CD4-positive, alpha-beta T cell treated with Interleukin-10 for 1 hour (primary cell): ENCODE measurements at places on chromosomes 6 and 20.

- peak; percentile 64 for DNase-seq
Observed at GRCh38 chr6:35496841-35497570, at the start of gene TEAD3. Gene TEAD3, minus strand, starts transcription at chr6:35497079.

DNA sequence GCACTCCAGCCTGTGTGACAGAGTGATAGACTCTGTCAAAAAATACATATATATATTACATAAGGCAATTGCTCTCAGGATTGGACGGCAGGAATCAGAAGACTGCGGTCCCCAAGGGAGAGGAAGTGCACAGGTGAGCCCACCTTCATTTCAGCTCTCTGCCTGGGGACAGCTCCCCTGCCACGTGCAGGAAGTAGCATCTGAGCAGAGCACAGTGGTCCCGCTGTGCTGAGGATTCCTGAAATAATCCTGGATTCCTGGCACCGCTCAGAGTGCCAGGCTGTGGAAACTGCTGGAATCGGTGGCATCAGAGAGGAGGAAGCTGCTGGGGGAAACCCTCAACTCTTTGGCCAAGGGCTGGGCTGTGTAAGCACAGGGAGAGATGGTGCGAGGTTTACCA lies 27.7 kb downstream of the NFATC2 start:
- no peak for DNase-seq

GRCh38 chr6:163494279-163494727 lies 79.8 kb downstream of the QKI start:
- no peak for DNase-seq

GRCh38 chr6:152161501-152161900 lies 354.0 kb downstream of the ESR1 start:
- no peak for DNase-seq

- no peak for DNase-seq
Observed at GRCh38 chr6:13014504-13015378, 298.2 kb downstream of the PHACTR1 start.

DNA sequence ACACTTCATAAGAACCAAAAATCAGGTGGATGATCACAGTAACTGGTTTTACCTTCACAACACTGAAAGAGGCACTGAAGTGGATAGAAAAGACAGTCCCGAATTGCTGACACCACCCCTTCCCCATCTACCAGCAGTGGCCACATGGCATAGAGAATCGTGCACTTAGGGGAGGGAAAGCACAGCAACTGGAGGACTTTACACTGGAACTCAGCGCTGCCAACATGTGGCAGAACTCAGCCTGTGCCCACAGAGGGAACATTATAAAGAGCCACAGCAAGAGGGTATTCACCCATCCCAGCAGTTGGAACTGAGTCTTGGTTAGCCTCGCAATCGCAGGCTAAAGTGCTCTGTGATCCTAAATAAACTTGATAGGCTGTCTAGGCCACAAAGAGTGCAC lies 6.5 kb upstream of the KIAA1586 start:
- DNase-seq = no peak

GRCh38 chr6:18501663-18502013 lies 114.5 kb downstream of the RNF144B start:
- DNase-seq = peak; percentile 28

GRCh38 chr6:130467146-130468050 lies 101.6 kb downstream of the TMEM200A start:
- no peak for DNase-seq

- DNase-seq = no peak
Observed at GRCh38 chr6:56334937-56335336, 87.6 kb upstream of the COL21A1 start.

- DNase-seq = no peak
Observed at GRCh38 chr6:113695516-113695915, 161.6 kb upstream of the MARCKS start.

GRCh38 chr20:46332373-46333160 lies 24.3 kb upstream of the CDH22 start:
- DNase-seq = no peak

DNA sequence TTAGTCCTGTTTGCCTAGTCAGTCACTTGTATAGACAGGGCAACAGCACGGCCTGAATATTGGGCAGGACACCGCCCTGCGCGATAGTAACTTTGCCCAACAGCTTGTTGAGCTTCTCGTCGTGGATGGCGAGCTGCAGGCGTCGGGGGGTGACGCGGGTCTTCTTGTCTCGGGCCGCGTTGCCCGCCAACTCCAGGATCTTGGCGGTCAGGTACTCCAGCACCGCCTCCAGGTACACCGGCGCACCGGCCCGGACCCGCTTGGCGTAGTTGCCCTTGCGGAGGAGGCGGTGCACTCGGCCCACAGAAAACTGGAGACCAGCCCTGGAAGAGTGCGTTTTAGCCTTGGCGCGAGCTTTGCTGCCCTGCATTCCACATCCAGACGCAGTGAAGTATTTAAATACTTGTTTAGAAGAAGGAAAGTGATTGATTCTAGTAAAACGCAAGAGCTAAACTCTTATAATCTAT lies 92.8 kb upstream of the BTN3A2 start:
- no peak for DNase-seq

- DNase-seq = no peak
Observed at GRCh38 chr20:9200196-9200595, 131.3 kb downstream of the PLCB4 start.

- DNase-seq = no peak
Observed at GRCh38 chr6:3631877-3632276, 119.6 kb downstream of the PXDC1 start.

DNA sequence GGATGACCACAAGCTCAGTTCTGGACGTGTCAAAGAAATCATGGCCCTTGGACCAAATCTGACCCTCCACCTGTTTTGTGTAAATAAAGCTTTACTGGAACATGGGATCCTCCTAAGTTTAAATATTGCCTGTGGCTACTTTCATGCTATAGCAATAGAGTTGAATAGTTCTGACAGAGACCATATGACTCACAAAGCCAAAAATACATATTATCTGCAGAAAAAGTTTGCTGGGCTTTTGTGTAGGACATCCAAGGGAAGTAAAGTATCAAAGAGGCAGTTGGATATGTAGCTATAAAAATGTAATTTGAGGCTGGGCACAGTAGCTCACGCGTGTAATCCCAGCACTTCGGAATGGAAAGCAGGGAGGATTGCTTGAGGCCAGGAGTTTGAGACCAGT lies 78.9 kb downstream of the TOX2 start:
- DNase-seq = no peak

- DNase-seq = no peak
Observed at GRCh38 chr6:88111991-88112390, 54.2 kb downstream of the CNR1 start.

DNA sequence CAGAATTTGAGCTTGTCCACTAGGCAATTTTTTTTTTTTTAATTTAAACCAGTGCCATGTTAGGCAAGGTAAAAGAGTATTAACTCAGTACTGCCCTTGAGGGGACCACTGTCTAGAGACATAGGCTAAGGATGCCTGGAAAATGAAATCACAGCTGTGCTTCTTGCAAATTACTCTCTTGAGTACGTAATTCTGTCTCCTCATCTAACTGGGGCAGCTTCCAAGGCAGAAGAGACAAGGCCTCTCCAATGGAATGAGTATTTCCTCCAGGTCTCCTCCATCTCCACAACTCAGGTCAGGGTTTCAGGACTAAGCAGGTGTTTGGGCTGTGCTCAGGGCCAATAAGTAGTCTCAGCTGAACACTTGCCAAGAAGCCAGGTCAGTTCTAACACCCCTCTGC lies 33.8 kb upstream of the MRPS10 start:
- no peak for DNase-seq

DNA sequence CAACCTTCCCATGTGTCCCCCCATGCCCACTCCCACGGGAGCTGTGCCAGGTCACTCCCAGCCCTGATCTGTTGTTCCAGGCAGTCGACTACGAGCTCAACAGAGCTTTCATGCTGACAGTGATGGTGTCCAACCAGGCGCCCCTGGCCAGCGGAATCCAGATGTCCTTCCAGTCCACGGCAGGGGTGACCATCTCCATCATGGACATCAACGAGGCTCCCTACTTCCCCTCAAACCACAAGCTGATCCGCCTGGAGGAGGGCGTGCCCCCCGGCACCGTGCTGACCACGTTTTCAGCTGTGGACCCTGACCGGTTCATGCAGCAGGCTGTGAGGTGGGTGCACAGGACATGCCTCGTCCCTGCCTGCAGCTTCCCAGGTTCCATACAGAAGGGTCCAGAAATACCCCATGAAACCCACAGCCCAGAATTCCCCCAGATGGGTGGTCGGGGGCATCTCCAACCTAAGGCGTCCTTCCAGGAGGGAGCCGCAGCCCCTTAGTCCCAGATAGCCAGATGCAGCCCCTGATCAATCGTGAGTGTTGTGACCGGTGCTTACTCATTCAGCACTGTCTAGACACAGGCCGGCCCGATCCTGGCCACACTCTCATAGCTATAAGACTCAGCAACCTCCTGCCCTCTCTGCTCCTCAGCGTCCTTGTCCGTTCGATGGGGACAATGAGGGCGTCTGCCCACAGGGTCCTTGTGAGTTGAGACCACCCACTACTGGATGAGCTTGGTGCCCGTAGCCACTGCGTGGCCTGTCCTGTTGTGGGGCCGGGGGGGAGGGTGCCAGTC lies 142.1 kb downstream of the TAF4 start:
- no peak for DNase-seq

DNA sequence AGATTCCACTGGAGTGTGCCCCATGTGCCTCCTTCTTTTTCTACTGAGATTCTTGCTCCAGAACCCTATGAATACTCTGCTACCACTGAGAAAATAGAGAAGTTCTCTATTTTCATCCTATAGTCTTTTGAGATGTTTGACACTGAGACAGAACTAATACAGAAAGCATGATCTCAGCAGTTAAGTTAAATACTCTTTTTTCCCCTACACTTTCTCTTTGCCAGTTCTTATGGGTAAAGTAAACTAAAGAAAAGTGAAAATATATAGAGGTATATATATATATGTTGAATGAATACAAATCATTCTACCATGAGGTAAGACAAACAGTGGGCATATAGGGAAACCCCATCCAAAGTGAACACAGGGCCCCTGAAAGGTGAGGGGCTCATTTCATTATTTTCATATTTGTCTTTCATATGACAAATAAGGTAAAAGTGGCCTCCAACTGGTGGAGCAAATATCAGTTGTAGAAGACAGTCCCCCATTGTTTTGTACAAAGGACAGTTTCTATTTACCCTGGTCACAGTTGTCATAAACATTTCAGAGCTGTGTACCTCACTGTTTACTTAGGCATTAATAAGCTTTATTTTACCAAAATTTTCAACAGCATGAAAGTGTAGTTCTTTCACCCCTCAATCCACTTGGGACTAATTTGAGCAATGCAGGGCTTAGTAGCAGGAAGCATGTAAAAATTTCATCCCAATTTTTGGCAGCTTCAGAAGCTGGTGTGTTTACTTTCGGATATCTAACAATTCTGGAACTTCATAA lies 188.3 kb upstream of the MARCKS start:
- no peak for DNase-seq

GRCh38 chr20:37378785-37379598 lies 33.1 kb downstream of the SRC start:
- no peak for DNase-seq

GRCh38 chr20:41242807-41243206 lies 74.7 kb downstream of the ZHX3 start:
- DNase-seq = no peak

- no peak for DNase-seq
Observed at GRCh38 chr6:72798196-72798595, 176.3 kb downstream of the KCNQ5 start.

DNA sequence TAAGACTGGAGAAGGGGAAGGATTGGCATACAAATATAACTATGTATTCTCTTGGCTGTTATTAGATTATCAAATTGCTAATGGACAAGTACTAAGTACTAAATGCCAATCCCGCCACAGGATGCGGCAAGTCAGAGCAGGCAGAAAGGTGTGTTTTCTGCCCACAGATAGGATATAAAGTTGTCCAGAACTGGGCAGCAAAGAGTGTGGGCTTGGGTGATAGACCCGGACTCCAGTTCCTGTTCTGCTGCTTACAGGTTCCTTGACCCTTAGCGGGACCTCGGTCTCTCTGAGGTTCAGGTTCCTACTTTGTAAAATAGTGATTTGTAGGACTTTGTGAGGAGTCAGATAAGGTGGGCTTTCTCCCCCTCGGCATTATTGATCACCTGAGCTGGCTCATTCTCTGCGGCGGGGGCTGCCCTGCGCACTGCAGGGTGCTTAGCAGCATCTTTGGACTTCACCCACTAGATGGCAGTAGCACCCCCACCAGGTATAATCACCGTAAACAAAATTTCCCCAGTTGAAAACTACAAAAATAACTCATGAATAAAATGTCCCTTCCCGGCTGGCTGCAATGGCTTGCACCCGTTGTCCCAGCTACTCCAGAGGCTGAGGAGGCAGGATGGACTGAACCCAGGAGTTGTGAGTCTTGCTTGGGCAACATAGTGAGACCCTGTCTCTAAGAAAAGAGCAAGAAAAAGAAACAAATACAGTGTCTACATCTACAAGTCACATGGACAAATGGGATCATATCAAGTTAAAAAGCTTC lies 193.1 kb downstream of the DOK5 start:
- DNase-seq = peak; percentile 13

DNA sequence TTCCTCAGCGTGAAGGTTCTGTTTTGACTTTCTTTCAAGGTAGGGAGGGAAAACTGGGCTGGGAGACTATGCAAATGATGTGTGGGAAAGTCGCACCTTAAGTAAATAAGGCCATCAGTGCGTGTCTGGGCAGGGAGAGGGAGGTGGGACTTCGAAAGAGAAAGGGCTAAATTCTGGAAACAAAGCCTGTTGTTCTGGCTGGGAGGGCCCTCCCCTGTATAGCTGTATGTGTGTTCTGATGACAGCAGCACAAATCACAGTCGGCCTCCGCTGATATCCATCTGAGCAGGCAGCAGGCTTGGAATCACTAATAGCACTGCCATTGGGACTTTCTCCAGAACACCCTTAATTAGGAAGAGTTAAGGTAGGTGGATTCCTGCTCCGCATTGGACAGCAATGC lies 19.2 kb downstream of the JAG1 start:
- DNase-seq = no peak

- no peak for DNase-seq
Observed at GRCh38 chr6:63640062-63640461, 4.5 kb downstream of the PHF3 start.

DNA sequence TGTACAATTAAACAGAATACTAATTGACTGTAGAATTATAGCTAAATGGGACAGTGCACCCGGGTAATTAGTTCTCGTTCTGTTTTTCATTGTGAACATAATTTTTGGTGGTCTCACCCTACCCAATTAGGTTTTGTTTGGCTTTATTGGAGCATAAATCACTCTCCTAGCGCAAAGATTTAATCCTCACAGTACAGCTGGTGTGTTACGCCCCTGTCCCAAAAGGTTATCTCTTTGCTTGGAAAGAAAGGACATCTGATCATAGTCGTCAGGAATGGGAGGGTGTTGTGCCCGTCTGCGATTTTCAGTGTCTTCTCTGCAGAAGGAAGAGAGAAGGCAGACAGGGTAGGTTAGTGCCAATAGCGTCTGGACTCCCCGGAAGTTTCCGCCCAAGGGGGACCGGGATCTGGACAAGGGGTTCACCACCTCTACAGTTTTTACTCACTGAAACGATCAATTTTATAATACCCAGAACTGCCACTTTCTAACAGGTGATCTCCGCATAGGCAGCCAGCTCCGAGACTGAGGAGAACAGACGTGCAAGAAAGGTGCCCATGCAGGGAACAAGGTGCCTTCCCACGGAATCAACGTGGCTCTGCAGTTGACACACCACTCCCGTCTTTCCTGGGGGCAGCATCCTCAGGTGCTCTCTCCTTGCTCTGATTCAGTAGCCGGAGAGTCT lies 617.4 kb upstream of the CDH4 start:
- DNase-seq = no peak

GRCh38 chr6:42740725-42741124 lies 5.2 kb downstream of the TBCC start:
- DNase-seq = no peak

- no peak for DNase-seq
Observed at GRCh38 chr20:52800734-52801627, 171.2 kb upstream of the TSHZ2 start.
